ENCODE measurements at places on chromosomes 7 and 10.

- DNase-seq, result no peak
Observed at GRCh38 chr10:80553436-80553835, 15.7 kb downstream of the SH2D4B start.

GRCh38 chr7:47812429-47813136 is 135.7 kb downstream of the PKD1L1 start:
- no peak for DNase-seq

GRCh38 chr10:125700355-125700911 is 17.5 kb upstream of the TEX36 start:
- peak; percentile 37 for DNase-seq

GRCh38 chr10:28130267-28130666 is 131.4 kb upstream of the ODAD2 start:
- peak; percentile 68 for DNase-seq

DNA sequence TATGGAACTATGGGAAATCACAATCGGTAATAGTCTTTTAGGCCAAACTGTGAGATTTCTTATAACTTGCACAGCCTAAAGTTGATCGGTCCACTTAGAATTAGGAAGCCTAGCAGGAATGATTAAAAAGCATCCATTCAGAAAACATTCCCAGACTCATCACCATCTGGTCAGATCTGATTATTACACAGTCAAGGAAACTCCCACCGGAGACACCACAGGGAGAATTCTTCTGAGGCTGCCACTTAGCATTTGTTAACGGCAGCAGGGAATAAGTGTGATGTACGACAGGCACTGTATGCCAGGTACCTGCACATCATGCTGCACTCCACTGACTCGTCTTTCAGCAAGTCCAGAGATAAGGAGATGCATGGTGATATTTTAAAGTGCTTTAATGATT is 227.6 kb upstream of the STEAP1 start:
- no peak for DNase-seq

GRCh38 chr7:22879280-22879679 is 56.6 kb upstream of the TOMM7 start:
- no peak for DNase-seq

DNA sequence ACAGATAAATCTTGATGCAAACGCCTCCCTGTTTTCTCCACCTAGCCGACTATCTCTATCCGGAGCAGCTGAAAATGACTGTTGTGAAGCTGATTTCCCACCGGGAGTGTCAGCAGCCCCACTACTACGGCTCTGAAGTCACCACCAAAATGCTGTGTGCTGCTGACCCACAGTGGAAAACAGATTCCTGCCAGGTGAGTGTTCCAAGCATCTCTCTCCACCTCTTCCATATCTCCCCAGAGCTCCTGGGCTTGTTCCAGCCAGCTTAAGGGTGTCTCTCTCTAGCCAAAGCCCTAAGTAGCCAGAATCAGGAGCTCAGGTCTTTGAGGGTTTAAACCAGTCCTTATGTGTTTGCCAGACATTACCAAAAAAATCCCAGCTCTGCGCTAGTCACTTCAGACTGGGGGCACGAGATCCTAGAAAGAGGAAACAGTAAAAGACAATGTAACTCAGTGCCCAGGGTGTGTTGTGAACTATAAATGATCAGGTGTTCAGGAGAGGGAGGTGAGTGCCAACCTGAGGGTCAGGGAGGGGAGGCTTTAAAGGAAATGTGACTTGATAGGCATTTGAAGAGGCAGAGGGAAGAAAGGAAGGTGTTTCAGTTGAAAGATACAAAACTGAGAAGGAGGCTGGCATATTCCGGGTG is 4.4 kb downstream of the PLAU start:
- peak; percentile 70 for DNase-seq

- no peak for DNase-seq
Observed at GRCh38 chr7:64308016-64308270, 5.8 kb upstream of the ZNF736 start.

- DNase-seq, result peak; percentile 51
Observed at GRCh38 chr10:70053841-70054288, 1.2 kb downstream of the MACROH2A2 start.

DNA sequence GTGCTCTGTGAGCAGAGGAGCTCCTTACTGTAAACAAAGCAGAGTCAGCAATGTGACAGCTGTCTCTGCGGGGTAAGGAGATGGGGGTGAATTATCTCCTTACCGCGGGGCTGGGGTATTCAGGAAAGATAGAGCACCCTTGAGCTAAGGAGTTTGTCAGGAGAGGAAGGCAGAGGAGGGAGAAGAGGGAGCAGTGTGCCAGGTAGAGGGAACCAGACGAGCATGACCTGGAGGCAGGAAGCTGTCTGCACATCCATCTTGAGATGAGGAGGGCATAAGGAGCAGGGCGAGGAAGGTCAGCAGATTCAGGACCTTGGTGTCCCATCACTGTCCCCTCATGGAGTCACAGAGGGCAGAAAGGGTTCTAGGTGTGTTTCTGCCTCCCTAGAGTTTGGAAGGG is 32.5 kb upstream of the GPR26 start:
- DNase-seq, result no peak
